Thoracic aorta (tissue), 2 donors: ENCODE measurements at places on chromosomes 12 and 14.

DNA sequence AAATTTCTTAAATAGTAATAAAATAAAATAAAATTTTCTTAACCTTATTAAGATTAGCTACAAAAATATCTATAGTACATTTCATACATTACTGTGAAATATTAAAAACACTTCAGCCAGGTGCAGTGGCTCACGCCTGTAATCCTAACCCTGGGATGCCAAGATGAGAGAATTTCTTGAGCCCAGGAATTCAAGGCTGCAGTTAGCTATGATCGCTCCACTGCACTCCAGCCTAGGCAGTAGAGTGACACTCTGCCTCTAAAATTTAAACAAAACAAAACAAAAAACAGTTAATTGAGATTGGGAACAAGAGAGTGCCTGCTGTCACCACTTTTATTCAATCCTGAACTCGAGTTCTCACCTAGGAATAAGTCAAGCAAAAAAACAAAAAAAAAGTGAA, 95.0 kb upstream of the CPNE8 start:
- DNase-seq = no peak

DNA sequence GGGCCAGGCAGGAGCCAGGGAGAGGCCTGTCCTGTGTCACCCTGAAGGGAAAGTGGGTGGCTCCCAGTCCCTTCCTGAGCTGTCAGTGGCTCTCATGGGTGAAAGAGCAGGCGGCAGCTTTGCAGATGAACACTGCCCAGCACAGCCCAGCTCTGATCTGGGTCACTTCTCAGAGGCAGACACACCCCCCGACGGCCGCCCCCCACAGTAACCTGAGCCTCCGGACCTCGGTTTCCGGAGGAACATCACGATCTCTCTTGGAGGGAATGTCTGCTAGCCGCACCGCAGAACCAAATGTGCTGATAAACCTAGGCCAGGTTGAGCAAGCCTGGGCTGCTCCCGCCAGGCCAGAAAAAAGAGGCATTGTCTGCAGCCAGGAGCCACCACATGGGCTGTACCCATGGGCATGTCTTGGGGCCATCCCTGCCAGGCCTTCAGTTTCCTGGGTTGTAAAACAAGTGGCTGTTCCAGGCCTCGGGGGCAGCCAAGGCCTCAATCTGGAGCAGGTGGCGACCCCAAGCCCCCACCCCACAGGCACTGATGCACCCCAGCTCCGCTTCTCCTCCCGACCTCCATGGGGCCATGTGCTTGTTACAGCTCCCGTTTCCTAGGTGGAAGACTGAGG, 57.6 kb downstream of the NCOR2 start:
- no peak for DNase-seq

- DNase-seq = no peak
Measured at GRCh38 chr12:30977537-30978349, 51.2 kb downstream of the TSPAN11 start.

DNA sequence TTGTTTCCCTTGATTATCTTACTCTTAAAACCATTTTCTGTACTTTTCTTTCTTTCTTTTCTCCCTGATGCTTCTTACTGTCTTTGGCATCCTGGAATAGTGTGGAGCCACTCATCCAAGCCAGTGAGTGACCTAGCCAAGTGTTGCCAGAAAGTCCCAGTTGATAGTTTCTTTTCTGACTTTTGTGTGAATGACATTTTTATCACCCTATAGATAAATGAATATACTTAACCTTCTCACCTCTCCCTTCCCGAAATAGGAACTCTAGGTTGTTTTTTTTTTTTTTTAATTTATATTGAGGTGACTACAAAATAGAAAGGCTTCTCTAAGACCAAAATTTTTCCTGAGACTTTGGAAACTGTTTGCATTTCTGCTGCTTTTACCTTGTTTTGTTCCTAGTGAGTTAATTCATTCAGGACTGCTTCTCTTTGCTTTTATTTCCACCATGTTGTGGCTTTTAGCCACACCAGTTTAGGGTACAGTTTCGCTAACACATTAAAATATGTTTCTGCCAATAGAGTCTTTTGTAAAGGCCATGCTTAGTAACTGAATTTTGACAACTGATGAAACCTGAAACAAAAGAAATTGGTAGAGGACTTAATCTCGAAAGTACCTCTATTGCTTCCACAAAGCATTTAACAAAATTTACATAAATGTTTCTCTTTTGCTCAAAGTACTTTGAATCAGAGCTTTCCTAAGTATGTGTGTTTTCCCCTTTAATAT, 194.6 kb downstream of the ERC1 start:
- no peak for DNase-seq

DNA sequence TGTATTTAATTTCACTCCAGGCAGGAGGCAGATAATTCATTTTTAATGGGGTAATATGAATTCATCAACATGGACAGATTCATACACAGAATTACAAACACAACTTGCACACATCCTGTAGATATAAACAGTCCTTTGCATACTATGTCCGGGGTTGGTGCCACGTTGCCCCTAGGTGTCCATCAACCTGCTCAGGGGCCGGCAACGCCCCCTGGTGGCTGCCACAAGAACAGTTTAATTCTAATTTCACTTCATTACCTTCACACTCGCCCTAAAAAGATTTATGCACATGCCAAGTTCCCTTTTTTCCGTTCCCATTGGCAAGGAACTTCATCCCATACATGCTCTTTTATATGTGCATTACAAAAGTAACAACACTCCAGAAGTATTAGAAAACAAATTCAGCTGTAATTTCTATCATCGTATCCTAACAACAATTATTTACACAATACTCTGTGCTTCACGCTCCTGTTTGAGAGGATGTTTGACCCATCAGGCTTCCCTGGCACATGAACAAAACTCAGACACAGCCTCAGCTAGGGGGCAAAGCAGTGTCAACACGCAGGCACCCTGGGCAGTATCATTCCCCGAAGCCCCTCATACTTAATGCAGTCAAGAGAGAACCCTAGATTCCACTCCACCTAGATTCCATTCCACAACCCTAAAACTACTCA, 15.5 kb downstream of the MANSC1 start:
- DNase-seq = no peak

- DNase-seq = no peak
Measured at GRCh38 chr12:42446761-42447160, 120.8 kb downstream of the PPHLN1 start.

DNA sequence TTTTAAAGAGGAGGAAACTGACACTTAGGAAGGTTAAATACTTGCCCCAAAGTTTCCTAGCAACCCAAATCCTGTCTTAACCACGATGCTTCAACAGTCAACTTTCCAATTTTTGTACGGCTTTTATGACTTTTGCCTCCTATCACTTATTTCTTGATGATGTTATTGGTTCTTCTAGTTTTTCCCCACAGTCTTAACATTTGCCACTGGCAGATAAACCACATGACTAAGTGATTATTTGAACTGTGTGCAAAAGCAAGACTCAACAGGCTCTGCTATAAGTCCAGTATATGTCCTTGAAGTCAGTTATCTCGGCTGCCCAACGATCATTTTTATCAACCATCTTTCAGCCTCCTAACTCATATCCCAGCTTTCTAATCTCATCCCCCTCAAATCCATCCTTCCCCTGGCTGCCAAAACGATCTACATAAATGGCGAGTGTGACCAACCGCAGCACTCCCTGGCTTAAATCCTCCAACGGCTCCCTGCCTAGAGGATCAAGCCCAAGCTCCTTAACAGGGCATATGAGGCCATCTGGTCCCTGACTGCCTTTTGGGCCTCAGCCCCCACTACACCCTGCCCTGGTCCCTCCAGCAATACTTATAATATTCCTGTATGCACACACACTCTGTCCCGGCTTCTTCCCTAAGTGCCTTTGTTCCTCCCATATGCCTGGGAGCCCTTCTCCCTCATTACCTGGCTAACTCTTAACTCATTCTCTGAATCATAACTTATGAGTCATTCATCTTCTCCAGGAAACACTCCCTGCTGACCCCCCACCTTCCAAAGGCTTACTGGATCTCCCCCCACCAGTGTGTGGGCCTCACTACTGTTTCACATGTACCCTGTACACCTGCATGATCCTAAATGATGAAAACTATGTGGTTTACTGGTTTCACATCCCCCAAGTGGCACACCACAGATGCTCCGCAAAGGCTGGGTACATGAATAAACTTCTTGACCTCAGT, 8.8 kb downstream of the VPS37B start:
- no peak for DNase-seq

DNA sequence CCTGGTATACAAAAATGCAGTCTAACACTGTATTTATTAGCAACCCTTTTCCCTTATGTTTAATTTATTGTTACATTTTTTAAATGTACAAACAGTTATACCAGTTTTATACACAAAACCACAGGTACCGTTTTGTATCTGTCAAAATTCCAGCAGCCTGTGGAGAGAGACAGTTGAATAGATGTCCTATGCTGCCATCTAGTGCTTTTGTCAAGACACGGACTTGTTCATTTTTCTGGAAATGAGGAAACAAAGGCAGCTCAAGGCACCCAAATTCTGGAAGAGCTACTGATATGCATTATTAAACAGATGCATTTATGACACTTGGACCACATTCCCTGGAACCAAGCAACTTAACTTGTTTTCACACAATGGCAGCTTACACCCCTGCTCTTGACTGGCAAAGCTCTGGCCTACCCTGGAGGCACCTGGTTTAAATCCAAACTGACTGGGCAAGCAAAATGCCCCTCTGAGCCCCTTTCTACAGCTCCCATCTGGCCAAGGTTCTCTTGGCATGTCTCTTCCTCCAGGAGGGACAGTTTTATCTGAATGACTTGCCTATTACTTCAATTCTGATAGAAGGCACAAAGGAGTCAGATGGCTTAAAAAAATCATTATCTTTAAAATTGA, 286.9 kb upstream of the PRKD1 start:
- no peak for DNase-seq

GRCh38 chr12:62260733-62261683, 804 bp downstream of the USP15 start:
- no peak for DNase-seq

DNA sequence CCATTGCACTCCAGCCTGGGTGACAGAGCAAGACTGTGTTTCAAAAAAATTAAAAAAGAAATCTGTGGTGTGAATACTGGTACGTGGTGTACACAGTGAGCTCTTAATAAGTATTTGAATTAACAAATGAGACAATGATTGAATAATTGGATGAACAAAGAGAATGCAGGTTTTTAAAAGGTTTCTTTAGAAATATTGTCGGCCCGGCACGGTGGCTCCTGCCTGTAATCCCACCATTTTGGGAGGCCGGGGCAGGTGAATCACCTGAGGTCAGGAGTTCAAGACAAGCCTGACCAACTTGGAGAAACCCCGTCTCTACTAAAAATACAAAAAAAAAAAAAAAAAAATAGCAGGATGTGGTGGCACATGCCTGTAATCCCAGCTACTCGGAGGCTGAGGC, 6.6 kb downstream of the HIF1A start:
- DNase-seq = no peak

DNA sequence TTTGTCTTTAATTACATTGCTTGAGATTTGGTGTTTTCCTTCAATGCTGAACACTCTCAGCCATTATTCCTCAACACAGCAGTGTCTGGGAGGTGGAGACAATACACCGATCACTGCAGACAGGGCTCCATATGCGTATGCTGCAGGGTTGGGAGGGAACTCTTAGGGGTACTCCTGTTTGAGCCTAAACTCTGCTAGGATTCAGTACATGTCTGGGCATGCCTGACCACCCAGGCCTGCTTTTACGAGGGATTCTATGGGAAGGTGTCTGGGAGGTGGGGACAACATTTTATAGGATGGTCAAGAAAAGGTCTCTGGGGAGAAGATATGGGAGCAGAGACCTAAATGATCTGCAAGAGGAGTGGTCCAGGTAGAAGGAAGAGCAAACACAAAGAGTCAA, 34.3 kb downstream of the DHRS2 start:
- no peak for DNase-seq

- DNase-seq = no peak
Measured at GRCh38 chr14:60311417-60311816, 62.4 kb downstream of the PPM1A start.

DNA sequence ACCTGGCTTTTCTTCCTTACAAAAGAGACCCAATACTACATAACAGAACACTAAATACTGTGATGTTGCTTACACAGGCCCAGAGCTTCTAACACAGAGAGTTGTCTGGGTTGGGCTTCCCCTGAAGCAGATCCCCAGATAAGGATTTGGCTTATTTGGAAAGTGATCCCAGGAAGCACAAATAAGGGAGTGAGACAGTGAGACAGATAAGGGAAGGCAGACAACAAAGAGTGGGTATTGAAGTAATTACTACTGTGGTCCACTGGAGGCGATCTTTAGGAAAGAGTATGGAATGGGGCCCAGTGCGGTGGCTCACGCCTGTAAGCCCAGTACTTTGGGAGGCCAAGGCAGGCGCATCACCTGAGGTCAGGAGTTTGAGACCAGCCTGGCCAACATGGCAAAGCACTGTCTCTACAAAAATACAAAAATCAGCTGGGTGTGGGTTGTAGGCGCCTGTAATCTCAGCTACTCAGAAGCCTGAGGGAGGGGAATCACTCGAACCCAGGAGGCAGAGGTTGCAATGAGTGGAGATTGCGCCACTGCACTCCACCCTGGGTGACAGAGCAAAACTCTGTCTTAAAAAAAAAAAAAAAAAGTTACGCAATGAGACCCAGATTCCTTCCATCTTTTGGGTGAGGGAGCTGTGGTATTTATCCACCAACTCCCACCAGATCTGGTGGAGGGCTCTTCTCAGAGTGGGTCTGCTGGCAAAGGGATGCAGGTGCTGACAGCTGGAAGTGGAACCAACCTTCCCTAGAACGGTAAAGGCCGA, 10.2 kb upstream of the C12orf43 start:
- no peak for DNase-seq

DNA sequence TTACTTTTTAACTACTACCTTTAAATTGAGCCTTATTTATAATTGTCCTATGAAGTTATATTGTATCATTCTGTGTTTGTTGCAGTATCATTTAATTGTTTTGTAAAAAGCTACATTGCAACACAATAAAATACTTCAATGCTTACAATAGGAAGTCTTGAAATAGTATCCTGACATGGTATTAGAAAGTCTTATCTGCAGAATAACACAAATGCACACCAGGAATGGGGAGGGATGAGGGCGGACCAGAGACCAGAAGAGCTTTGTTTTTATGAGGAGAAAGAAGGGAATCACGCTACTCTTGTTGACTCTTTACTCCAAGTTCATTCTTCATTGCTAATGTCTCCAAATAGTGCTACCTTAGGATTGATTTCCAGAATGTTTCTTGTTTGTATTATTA, 120.2 kb downstream of the MON2 start:
- DNase-seq = no peak

DNA sequence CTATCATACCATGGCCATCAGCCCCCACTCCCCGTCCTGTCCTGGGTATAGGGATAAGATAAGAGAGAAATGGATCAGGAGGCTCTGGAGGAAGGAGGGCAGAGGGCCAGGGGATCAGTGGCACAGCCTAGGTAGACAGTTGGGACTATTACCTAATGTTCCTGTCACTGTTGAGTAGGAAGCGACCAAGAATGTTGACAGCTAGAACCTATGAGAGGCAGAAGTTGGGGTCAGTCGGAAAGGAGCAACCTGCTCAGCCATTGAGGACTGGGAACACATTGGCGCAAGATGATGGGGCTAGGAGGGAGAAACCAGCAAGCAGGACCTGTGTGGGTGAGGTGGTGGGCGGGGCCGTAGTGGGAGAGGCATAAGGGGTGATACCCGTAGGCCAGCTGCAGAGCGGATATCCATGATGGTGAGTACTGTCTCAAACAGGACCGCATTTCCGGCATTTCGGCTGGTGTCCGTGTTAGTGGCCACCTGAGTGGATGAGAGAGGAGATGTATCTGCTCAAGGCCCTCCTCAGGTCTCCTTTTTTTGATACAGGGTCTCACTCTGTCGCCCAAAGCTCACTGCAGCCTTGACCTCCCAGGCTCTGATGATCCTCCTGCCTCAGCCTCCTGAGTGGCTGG, 3.3 kb downstream of the AP1G2 start:
- no peak for DNase-seq

GRCh38 chr14:87824266-87824665, 168.7 kb downstream of the GALC start:
- DNase-seq = no peak

- DNase-seq = no peak
Measured at GRCh38 chr14:26773906-26774593, 176.2 kb upstream of the NOVA1 start.
